Immature natural killer cell (primary cell): ENCODE measurements at places on chromosomes 2 and 18.

DNA sequence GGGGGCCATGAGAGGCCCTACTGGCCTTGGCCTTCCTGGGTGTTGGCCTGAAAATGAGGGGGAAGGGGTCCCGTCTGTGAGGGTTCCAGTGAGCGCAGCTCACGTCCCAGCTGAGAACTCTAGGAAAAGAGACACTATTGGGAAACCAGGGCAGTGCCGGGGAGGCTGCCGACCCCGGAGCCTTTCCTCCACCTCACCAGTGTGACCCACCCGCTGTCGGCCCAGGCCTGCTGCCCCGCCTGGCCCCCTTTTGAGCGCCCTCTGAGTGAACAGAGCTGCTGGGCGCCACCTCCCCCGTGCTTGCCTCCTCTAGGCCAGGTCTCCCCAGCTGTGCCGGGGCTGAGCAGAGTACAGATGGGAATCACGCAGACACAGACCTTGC, 17.5 kb upstream of the ARHGEF4 start:
- H3K27ac ChIP-seq: no peak overlapping the region
- DNase-seq: no peak
- H3K36me3 ChIP-seq: no peaks in the 10 kb centered on the region
- peaks cover 3% of the 10 kb centered on the region for H3K4me1 ChIP-seq
- H3K27me3 ChIP-seq: no peaks in the 10 kb centered on the region
- H3K4me3 ChIP-seq: no peak overlapping the region

DNA sequence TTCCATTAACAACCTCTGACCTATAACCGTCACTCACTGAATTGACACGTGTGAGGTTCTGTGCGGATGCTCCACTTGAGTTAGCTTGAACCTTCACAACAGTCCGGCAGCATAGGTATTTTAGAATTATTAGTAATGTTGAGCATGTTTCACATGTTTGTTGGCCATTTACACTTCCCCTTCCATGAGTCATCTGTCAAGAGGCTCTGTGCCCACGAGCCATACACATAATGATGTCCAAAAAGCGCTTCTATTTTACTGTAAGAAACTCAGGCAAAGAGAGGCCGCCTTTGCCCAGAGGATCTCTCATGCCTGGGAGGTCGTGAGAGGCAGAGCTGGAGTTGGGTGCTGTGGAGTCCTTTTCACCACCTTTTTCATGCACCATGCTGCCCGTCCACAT, 28.9 kb upstream of the TMEM214 start:
- H3K4me3 ChIP-seq: no peak overlapping the region
- no peaks in the 10 kb centered on the region for H3K36me3 ChIP-seq
- no peak overlapping the region for H3K27ac ChIP-seq
- H3K27me3 ChIP-seq: peaks cover 4% of the 10 kb centered on the region

DNA sequence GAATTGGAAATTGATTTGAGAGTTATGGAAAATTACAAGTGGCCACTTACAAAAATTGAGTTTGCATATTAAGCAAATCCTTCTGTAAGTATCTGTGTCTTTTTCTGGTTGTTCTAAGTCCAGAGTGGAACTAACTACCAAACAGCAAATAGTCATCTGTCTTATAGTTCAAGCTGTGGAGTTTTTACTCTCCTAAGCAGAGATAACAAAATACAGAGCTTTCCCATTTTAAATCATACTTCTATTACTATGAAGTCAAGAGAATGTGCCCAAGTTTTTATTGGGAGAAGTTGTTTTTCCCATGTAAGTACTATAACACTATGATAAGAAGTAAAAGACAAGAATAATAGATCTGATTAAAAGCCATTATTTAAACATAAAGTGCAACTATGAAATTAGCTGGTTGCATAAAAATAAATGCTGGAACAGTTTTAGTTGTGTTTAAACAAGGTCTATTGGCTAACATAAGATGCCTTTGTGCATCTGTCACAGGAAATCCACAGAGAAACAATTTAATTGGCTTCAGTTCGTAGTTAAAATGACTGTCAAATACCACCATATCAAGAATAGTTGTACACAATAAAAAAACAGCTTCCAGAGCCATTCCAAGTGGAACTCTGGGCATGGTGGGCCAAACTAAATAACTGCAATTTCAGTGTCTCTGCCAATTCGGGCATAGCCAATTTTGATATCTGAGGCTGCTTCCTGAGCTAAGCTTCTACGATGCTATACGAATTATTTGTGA, 1467.4 kb upstream of the NXPH2 start:
- H3K27me3 ChIP-seq: no peaks in the 10 kb centered on the region
- no peaks in the 10 kb centered on the region for H3K4me1 ChIP-seq
- no peak overlapping the region for H3K27ac ChIP-seq
- DNase-seq: no peak
- H3K36me3 ChIP-seq: no peaks in the 10 kb centered on the region
- no peak overlapping the region for H3K4me3 ChIP-seq

- H3K4me3 ChIP-seq: no peak overlapping the region
- no peaks in the 10 kb centered on the region for H3K36me3 ChIP-seq
- no peak overlapping the region for H3K27ac ChIP-seq
- no peaks in the 10 kb centered on the region for H3K4me1 ChIP-seq
- DNase-seq: no peak
These were observed 85.6 kb downstream of the PRKCE start for GRCh38 chr2:45736757-45737704.

DNA sequence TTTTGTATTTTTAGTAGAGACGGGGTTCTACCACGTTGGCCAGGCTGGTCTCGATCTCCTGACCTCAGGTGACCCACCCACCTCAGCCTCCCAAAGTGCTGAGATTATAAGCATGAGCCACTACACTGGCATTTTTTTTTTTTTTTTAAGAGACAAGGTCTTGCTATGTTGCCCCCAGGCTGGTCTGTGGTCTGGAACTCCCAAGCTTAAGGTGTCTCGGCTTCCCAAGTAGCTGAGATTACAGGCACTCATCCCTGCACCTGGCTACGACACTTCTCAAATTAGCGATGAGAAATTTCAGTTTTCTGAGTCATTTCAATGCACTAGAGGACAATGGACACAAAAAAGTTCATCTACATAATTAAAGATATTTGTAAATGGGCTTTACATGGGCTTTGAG, 36.6 kb upstream of the TCF7L1 start:
- H3K36me3 ChIP-seq: no peaks in the 10 kb centered on the region
- H3K4me3 ChIP-seq: no peak overlapping the region
- peaks cover 15% of the 10 kb centered on the region for H3K27me3 ChIP-seq
- no peak for DNase-seq
- H3K4me1 ChIP-seq: no peaks in the 10 kb centered on the region

DNA sequence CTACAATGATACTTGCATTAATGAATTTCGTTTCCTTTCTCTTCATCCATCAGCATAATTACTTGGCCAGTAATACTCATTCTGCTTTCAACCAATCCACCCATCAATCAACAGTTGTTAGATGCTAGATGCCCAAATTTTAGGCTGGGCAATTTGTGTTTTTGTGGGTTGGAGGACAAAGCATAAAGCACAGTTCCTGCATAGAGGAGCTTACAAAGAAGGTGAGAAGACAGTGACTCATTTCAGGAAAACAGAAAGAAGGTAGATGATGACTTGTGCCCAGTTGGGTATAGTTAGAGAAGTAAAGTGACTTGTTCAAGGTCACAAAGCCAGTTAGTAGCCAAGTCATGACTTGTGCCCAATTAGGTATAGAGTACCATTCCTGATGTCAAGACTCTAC, 1186.8 kb upstream of the CELF4 start:
- H3K27me3 ChIP-seq: peaks cover 1% of the 10 kb centered on the region
- H3K27ac ChIP-seq: no peak overlapping the region
- no peak overlapping the region for H3K4me3 ChIP-seq

DNA sequence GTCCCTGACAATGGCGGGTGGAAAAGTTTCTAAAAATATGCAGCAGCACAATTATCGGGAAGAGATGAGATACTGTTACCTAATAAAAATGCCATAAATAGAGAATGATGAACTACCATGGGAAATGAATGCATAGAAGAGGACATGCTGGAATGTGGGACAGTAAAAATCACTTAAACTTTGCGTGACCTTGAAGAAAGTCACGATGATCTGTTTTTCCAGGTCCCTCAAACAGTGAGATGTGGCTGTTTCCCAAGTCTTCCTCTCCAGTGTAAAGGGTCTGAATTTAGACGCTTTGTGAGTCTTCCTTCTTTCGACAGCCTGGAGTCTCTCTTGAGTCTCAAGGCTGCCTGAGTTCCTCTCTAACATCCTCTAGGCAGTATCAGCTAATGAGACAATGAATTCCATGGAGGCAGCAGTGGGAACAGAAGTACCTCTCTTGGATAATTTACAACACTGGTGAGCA, 1.4 kb downstream of the CLUL1 start:
- no peak overlapping the region for H3K27ac ChIP-seq
- no peak for DNase-seq
- no peaks in the 10 kb centered on the region for H3K36me3 ChIP-seq
- peaks cover 8% of the 10 kb centered on the region for H3K27me3 ChIP-seq
- H3K4me3 ChIP-seq: no peak overlapping the region

- H3K36me3 ChIP-seq: no peaks in the 10 kb centered on the region
- H3K27ac ChIP-seq: no peak overlapping the region
- no peaks in the 10 kb centered on the region for H3K27me3 ChIP-seq
- H3K4me1 ChIP-seq: peaks cover 26% of the 10 kb centered on the region
- no peak overlapping the region for H3K4me3 ChIP-seq
These were observed 30.7 kb downstream of the ATP8B1 start for GRCh38 chr18:57772387-57772799.

- H3K27ac ChIP-seq: no peak overlapping the region
- no peaks in the 10 kb centered on the region for H3K4me1 ChIP-seq
- H3K36me3 ChIP-seq: no peaks in the 10 kb centered on the region
- no peak overlapping the region for H3K4me3 ChIP-seq
These were observed 89.6 kb downstream of the TCF7L1 start for GRCh38 chr2:85222792-85223191.

GRCh38 chr18:54076166-54076565, 148.3 kb downstream of the MBD2 start:
- H3K27me3 ChIP-seq: no peaks in the 10 kb centered on the region
- DNase-seq: no peak
- no peak overlapping the region for H3K4me3 ChIP-seq
- H3K36me3 ChIP-seq: no peaks in the 10 kb centered on the region
- no peaks in the 10 kb centered on the region for H3K4me1 ChIP-seq
- no peak overlapping the region for H3K27ac ChIP-seq

GRCh38 chr2:223457301-223457700, 144.9 kb downstream of the SCG2 start:
- peaks cover 2% of the 10 kb centered on the region for H3K27me3 ChIP-seq
- no peak overlapping the region for H3K4me3 ChIP-seq
- no peaks in the 10 kb centered on the region for H3K36me3 ChIP-seq
- H3K27ac ChIP-seq: no peak overlapping the region
- H3K4me1 ChIP-seq: no peaks in the 10 kb centered on the region
- DNase-seq: no peak

DNA sequence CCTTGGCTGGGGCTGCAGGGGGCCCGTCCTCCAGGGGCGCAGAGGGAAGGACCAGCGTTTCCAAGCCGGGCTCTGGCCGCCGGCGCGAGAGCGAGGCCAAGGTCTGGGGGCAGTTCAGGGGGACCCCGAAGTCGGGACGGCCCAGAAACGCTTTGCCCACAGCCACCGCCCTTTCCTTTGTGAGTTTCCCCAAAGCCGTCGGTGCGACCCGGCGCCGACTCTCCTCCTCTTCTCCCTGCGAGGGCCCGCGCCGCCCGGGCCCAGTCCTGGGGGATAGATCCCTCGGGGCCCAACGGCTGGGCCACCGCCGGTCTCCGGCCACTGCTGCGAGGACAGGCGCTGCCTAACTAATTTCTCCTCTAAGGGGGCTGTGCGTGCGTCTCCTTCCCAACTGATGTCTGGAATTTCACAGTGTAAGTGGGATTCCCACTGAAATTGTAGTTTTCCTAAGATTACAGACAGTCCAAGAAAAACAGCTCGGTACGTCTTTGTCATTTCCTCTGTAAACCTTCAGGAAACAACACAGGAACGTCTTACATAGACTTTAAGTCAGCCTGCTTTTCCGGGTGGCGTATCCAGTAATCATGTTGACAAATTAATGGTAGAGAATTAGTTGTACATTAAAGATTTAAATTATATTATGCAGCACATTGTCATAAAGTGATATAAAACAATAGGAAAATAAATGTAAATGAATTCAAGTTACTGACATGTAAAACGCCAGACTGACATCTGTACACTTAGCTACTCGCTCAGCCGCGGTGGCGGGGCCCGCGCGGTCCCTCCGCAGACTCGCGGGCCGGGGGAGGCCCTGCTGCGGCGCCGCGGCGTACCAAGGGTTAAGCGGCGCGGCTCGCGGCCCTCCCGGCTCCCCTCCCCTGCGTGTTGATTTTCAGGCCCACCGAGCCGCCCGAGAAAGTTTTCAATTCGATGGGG, 139.4 kb upstream of the SIX3 start:
- peaks cover 54% of the 10 kb centered on the region for H3K27me3 ChIP-seq
- no peak overlapping the region for H3K4me3 ChIP-seq
- H3K27ac ChIP-seq: no peak overlapping the region
- H3K4me1 ChIP-seq: no peaks in the 10 kb centered on the region
